ENCODE measurements at places on chromosomes 6 and 20.

GRCh38 chr6:147331401-147331800 is 127.2 kb downstream of the STXBP5 start:
- no peak for DNase-seq

DNA sequence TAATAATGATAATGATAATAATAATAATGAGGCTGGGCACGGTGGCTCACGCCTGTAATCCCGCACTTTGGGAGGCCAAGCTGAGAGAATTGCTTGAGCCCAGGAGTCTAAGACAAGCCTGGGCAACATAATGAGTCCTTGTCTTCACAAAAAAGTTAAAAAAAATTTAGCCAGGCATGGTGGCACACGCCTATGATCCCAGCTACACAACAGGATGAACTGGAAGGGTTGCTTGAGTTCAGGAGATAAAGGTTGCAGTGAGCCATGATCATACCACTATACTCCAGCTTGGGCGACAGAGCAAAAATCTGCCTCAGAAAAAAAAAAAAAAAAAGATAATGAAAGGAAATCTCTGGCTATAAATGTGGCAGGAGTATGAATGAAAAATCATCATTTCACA is 213.4 kb downstream of the HIVEP2 start:
- DNase-seq = no peak

DNA sequence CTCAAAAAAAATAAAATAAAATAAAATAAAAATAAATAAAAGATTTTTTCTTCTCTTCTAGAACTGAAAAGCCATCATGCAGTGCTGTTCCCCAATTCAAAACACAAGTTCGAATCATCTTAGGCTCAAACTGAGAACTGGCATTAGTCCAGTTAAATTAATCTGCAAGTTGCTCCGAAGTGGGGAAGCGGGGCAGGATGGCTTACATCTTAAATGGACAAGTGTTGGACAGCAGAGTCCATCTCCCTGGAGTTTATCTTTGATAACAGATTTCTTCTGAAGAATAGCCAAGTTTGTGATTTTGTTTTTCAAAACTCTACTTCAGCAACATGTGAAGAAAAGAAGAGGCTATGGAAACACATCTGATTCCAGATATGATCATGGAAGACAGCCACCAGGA is 111.3 kb upstream of the ASF1A start:
- no peak for DNase-seq

GRCh38 chr20:1383623-1384404 is 9.0 kb downstream of the FKBP1A start:
- no peak for DNase-seq

DNA sequence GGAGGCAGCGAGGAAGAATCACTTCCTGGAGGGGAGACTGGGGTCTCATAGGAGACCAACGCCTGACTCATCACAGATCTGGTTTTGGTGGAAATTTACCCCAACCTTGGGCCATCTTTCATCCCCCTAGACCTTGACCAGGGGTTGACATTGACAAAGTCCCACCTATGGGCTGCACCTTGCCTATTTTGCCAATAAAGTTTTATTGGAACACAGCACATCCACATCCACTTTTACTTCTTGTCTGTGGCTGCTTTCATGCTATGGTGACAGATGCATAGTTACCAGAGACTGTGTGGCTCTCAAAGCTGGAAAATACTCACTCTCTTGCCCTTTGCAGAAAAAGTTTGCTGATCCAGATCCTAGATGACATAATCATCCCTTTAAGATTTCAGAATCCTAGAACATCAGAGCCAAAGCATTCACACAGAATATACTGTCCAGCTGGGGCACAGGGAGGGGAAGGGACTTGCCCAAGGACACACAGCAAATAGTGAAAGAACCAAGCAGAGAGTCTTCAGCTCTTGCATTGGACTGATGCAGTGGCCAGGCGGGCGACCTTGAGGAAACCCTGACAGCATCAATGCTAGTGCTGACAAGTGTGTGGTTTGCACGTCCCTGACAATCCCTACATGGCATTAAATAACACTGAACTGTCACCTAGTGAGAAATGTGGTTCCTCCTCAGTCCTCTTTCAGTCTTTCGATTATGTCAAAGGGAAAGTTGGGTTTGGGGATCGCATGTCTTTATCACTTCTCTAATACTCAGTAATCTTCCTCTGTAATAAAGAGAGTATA is 41.2 kb downstream of the CD40 start:
- no peak for DNase-seq

DNA sequence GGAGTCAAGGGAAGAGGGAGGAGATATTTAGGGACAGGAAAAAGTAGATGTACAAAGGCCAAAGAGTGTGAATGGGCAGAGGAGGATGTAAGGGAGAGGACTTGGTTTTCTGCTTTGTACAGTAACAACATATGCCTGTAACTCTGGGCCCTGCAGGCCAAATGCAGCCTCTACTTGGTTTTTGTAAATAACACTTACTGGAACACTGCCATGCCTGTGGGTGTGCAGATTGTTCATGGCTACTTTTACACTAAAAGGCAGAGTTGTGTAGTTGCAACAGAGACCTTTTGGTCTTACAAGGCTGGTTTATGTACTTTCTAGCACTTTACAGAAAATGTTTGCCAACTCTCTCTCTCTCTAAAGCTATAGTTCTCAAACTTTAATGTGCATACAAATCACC is 157.1 kb downstream of the PHACTR1 start:
- DNase-seq = no peak

- no peak for DNase-seq
Observed at GRCh38 chr6:82624251-82624650, 260.6 kb downstream of the TPBG start.

- DNase-seq = no peak
Observed at GRCh38 chr20:58652606-58653294, 1.7 kb downstream of the STX16 start.

DNA sequence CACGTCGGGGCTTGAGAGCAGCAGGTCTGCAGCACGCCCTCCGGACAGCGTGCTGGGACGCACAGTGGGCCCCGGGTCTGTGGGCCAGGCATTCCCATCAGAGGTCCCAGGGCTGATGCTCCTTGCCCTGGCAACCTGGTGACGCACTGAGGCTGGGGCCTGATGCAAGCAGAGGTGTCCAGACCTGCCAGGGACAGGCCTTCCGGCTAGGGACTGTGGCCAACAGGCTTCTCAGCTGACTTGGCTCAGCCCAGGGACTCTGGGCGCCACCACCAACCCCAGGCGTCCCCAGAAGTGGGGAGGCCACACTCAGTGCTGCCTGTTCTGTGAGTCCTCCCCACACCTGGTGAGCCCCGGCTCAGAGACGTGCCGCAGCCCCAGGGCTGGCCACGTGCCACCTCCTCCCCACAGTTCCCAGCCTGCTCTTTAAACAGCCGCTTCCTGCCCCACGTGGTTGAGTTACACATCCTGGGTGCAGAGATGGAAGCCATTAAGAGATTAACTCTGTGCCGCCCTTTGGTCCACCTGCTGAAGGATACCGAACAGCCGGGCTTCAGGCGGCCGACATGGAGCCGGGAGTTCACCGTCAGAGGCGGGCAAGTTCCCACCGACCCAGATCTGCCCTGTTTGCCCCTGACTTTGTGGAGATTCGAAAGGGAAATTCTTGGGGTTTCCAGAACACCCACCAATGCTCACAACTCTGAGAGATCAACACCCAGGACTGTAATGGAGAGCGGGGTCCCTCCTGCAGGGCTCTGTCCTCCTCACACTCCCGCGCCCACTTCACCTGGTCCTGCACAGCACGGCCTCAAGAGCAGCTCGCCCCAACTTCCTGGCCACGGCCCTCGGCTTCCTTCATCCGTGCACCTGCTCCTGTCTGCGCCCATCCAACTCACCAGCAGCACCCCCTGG is 37.6 kb upstream of the ZBP1 start:
- DNase-seq = no peak

- no peak for DNase-seq
Observed at GRCh38 chr6:130575557-130575956, 209.7 kb downstream of the TMEM200A start.

DNA sequence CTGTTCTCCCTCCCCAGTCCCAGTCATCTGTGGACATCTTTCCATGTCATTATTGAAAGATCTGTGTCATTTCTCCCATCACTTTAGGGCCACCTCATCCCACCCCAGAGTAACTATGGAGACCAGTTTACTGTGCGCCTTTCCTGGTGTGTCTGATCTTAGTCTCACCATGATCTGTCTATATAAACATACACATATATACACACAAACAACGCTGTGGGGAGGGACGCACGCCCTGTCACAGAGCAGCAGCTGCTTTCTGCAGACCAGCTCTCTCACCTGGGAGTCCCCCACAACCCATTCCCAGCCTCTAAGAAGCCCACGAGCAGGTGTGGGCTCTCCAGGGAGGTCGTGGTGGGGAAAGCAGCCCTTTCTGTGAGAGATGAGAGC is 68.1 kb upstream of the TOX2 start:
- DNase-seq = no peak

- no peak for DNase-seq
Observed at GRCh38 chr6:119575721-119576120, 226.2 kb upstream of the MAN1A1 start.

DNA sequence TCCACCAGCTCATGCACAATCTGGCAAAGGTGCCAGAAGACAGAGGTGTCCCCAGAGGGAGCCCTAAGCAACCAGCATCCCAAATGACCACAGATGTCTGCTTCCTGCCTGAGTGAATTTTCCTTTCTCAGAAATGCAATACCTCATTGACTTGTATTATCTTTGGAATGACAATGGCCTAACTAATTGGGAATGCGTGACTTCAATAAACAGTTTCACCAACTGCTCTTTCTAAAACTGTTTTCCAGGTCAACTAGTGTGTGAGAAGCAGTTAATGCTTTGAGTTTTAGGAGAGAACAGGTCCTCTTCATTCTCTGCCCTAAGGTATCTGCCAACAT is 108.9 kb upstream of the SNX9 start:
- no peak for DNase-seq

Measured in stimulated activated CD4-positive, alpha-beta T cell treated with anti-CD3 and anti-CD28 coated beads, TNF-alpha, amount 100 ng/mL, for 1 hour (primary cell).